ENCODE measurements at places on chromosomes 7 and 10. TPM values are rescaled to one million over a fixed set of nuclear protein-coding genes. Genes with fewer than 3 reads are reported as not detected.

- H3K27ac ChIP-seq, result no peak overlapping the region
- no peaks in the 10 kb centered on the region for H3K36me3 ChIP-seq
- no peaks in the 10 kb centered on the region for H3K4me1 ChIP-seq
- H3K27me3 ChIP-seq, result no peaks in the 10 kb centered on the region
- DNase-seq, result no peak
Observed at GRCh38 chr10:131050162-131050766, 261.3 kb downstream of the TCERG1L start.

TSPAN12 gene
- not detected for total RNA-seq

SNX8 gene
- 28.7 TPM for total RNA-seq

CACNA2D1 gene
- not detected for total RNA-seq

CYP2W1 gene
- total RNA-seq, result not detected

PDE6C gene
- total RNA-seq, result not detected

Measured in activated naive CD4-positive, alpha-beta T cell treated with anti-CD3 and anti-CD28 coated beads for 36 hours (primary cell).